ENCODE measurements at places on chromosomes 1 and 21.

GRCh38 chr21:38787461-38788274 is 18.1 kb upstream of the ETS2 start:
- DNase-seq: no peak

GRCh38 chr1:20080441-20081352 is 10.7 kb downstream of the PLA2G5 start:
- no peak for DNase-seq

GRCh38 chr1:231354330-231355020 is 16.4 kb downstream of the SPRTN start:
- DNase-seq: no peak

DNA sequence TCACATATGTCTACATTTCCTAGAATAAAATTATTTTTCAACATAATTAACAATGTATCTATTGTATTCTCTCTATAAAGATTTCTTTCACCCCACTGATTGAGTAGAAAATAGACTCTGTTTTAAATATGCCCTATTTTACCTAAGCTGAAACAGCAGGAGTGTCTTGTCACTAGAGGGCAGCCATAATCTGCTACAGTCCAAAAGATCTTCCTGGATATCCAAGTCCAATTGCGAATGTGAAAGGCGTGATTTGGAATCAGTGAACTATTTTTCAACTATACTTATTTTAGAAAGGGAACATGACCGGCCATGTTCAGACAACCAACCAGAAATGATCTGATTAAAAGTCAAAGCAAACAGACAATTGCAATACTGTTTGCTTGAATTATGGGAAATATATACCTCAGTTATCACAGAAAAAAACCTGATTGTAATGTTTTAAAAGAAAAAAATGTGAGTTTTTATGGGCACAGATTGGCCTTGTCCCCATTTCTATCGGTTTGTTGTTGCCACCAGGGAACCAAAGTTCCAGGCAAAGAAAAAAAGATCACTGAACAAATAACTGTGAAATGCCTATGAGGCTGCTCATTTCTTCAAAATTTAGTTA is 1211.0 kb upstream of the ADGRL4 start:
- DNase-seq: peak; percentile 5

DNA sequence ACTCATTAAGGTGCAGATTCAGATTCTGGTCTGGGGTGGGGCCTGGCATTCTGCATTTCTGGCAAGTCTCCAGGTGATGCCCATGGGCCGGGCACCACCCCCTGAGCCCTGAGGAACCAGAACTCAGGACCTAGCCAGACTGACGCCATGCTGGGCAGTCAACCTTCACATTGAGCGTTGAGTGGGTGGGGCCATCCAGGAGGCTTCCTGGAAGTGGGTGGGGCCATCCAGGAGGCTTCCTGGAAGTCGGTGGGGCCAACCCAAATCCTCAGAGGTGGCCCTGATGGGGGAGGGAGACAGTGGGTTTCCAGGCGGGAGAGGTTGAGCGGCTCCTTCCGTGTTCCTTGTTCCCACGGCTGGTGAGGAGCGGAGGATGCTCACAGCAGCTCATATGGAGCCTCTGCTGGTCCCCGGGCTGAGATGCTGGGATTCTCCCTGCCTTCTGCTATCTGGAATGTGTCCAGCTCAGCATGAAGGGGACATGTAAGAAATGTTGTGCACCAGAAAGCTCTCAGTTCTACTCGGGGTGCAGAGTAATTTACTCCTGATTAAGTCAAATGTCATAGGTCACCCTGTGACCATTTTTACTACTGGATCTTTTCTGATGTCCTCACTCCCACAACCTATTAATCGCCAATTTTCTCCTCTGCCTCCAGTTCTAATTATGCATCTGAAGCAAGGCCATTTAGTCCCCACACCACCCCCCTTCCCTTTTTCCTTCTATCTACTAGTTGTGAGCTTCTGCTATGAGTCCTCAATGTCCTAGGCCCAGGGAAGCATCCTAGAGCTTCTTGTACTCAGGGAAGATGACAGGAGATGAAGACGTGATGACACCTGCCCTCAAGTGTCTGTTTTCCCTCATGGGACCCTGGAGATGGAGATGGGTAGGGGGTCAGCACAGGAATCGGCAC is 435.4 kb downstream of the PTPRU start:
- DNase-seq: no peak
